AG04449 (cell line): ENCODE measurements at places on chromosomes 2 and 18.

DNA sequence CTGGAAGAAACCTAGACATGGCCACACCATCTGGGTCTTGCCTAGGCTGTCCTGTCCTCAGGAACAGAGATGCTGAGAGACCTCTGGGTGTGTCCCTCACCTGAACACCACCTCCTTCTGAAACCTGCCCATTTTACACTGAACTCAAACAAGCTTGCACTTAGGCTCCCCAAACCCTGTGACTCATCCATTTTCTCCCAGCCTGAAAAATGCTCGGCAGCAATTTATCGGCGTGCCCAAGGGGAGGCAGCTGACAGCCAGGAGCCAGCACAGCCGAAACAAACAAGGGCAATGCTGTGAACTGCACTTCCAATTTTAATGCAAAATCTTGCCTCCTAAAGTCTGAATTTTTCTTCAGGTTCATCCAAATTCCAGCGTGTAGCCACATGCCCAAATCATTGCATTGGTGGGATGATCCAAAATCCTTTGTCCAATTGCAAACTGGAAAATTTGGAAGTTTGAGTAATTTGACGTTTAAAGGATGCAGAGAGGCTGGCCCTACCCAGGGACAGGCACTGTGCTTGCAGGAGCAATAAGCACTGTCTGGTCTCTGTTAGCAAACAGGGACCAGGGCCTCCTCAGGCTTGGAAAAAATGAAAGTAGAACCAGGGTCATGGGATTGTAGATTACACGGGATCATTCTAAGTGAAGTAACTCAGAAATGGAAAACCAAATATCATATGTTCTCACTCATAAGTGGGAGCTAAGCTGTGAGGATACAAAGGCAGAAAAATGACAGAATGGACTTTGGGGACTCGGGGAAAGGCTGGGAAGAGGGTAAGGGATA, 67.7 kb downstream of the GALNT14 start:
- no peak for DNase-seq

GRCh38 chr18:31659576-31660177, 24.7 kb downstream of the B4GALT6 start:
- DNase-seq, result no peak

GRCh38 chr2:217929757-217930707, 72.8 kb downstream of the TNS1 start:
- DNase-seq, result peak; percentile 77

GRCh38 chr2:239679755-239680154, 278.9 kb upstream of the HDAC4 start:
- DNase-seq, result no peak

DNA sequence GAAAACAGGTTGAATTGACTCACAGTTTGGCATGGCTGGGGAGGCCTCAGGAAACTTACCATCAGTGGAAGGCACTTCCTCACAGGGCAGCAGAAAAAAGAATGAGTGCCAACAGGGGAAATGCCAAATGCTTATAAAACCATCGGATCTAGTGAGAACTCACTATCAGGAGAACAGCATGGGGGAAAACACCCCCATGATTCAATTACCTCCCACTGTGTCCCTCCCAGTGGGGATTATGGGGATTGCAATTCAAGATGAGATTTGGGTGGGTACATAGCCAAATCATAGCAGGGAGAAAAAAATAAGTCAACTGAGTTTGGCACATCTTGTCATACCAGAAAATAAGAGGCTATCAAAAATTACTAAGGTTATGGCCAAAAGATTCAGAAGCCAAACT, 96.3 kb downstream of the TRIP12 start:
- DNase-seq, result no peak

DNA sequence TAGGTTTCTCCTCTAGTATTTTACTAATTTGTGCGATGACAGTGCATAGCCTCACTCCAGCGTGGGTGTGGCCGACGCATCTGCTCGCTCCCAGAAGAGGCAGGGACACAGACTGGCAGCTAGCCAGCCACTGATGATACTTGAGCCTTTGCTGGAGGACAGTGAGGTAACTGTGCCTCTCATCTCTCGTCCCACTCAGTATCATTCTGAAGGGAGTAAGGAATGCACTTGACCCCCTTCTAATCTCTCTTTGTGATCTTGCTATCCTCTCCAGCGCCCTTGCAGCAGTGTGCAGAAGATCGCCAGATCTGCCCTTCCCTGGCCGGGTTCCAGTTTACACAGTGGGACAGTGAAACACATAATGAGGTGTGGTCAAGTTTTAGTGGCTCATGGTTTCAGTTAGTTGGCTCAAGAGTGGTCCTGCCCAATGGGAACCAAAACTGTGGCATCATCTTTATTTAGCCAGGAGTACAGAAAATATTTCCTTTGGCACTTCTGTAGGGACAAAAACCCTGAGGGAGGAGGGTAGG, 17.5 kb downstream of the NCAPH start:
- no peak for DNase-seq

DNA sequence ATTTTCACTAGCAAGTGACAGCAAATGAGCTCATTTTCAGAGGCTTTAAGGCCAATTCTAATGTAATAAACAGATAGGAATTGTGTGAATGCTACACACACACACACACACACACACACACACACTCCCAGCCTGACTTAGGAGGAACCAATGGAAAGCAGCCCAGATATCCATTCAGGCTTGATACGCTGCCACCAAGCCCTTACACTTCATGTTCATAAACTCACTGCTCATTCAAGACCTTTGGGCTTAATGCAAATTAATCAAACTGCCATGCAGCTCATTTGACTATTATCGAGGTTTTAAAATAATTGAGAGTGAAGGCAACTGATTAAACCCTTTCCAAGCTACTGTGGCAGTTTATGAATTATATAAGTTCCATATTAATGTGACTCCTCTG, 298.9 kb upstream of the NCKAP5 start:
- no peak for DNase-seq

DNA sequence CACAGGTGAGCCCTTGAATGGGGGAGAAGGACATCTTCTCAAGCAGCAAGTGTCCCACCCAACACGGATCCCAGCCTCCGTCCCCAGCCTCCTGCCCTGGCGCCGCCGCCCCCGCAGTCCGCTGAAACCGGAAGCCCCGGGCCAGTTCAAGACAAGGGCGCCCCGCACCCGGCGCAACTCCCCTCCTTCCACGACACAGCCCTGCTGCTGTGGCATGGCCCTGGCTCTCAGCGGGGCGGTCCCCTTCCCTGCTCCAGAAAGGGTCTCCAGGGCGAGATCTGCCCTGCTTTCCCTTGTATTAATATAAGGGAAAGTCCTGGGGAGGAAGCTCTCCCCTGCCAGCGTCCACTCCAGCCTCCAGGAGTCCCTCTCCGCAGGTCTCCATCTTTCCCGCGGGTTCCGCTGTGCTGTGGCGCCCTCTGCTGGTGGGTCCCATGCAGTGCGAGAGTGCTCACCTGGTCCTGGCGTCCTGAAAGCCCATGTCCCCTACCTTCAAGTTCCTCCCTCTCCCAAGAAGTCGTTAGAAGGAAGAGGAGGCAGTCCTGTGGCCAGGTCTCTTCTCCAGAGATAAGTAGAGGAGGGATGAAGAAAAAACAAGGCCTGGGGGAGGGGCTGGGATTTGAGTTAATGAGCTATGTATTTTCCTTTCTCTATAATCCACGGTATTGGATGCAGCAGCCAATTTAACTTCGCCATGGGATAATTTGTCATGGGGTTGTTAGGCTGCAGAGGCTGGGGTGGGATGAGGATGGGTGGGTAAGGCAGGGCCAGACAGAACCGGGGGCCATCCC, 176.0 kb downstream of the SMAD2 start:
- DNase-seq, result no peak

DNA sequence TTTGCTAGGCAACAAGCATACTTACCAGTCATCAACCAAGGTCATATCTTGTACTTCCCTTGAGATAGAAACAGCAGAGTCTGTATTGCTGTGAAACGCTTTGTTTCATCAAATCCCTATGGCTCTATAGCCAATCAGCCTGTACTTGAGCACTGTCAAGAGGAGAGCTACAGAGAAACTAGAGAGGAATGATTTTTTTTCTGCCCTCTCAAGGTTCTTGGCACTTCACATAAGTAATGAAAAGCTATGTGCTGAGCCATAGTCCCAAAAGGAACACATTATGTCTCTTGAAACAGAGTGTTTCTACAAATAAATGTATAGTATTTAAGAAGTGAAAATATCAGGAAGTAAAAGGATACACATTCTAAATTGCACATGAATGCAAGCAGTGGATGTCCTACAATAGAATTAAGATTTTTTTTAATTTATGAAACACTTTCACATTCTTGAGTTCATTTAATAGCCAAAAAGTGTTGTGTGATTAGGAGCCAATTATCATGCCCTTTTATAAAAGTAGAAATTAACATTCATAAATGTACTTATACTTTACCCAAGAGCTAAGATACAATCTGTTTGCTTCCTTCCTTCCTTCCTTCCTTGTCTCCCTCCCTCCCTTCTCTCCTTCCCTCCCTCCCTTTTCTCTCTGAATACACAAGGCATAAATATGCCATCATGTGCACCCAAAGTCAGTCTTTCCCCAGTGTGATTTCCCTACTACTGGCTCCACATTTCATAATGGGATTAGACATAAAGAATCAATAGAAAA, 131.8 kb downstream of the CSRNP3 start:
- DNase-seq, result no peak

DNA sequence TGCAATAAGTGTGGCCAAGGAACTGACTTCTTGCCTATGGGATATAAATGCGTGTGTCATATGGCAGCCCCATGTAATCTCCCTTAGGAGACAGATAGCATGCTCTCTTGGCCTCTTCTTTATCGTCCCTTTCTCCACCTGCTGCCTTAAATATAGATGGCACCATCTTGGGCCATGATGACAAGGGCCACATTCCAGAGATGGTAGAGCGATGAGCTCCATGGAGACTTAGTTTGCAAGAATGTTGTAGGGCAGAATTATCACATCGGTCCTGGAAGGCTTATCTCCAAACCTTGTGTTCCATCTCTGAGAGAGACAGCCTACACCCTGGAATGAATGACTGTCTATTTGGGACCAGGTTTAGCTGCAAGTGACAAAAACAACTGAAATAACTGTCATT, 536.7 kb downstream of the TNS1 start:
- no peak for DNase-seq

DNA sequence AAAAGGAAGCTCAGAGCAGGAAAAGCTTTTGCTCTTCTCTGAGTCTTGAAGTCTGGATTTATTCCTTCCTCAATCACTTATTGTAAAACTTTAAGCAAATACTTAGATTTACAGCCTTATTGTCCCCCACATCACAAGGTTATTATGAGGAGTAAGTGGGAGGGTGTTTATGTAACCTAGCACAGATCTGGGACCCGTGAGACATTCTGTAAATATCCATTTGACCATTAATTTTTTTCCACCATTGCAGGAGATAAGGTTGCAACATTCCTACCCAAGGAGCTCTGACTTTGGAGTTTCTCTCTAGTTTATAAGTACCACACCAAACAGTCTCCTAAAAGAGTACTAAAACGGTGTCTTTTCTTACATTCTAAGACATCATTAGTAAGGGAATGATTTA, 52.1 kb upstream of the CTIF start:
- DNase-seq, result peak; percentile 54

- DNase-seq, result no peak
Measured at GRCh38 chr2:96830044-96830562, 13.7 kb downstream of the ANKRD23 start.

DNA sequence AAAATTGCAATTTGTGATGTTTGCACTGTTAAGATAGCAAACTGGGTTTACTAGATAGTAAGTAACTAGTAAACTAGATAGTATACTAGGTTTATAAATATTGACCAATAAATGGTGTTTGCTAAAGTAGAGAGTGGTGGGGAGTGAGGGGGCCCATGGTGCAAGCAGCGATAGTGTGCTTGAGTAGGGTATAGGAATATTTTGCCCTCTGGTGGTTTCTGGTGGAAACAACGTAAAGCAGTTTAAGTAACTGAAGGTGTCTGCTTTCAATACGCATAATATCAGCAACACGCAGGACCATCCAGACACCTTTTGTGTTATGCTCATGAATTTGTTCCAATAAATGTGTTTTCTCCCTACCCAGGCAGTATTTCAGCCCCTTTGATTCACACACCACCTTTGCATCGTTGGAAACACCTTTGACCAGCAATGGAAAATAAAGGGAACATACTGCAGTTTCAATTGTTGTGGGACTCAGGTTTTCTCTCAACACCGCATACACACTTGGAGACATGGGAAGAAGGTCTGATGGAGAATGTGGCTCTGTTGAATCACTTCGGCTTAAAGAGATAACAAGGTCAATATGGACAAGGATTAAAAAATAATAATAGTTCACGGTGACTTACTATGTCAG, 16.7 kb upstream of the STAT1 start:
- DNase-seq, result no peak

DNA sequence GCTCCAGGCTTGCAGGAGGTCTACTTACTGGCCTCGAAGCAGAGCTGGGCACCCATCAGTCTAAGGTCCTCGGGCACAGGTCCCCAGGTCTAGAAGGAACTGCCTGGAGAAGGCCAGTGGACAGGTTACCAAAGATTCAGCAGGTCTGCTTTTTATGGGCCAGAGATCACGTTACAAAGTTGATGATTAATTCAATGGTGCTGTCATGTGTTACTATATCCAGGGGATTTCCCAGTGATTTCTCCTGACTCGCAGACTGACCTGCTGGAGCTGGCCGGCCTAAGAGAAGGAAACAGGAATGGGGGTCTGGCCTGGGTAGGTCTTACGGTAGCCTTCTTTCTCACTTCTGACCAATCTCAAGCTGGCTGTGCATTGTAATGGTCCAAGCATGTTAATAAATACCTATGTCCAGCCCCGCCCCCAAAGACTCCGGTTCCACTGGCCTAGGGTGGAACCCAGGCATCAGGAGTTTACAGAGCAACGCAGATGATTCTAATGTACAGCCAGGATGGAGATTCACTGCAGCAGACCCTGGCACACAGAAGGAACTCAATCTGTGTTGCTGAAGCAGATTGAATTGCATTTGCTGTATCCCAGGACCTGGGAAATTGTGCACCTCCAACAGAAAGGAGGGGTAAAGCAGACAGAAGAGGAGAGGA, at the start of gene NEURL3:
NEURL3 (minus strand) TSS at position 127 of the 659 bp plus-strand sequence; CDS start at position 56, 71 bp downstream.
- DNase-seq, result peak; percentile 9

DNA sequence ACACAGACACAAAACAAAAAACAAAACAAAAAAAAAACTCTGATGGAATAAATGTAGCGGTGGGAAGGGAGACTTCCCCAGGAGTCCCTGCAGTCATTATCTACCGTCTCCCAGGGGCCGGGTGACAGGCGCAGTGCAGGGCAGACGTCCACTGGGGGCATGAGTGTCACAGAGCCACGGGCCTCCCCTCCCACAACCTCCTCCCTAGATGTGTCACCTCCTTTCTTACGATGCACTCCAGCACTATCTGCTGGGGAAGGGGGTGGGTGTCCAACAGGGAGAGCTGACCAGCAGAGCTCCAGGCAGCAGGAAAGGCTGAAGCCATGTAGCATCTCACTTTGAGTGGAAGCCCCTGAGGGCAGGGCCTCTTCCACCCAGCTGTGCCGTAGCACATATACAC, 84.5 kb downstream of the LONRF2 start:
- DNase-seq, result no peak

DNA sequence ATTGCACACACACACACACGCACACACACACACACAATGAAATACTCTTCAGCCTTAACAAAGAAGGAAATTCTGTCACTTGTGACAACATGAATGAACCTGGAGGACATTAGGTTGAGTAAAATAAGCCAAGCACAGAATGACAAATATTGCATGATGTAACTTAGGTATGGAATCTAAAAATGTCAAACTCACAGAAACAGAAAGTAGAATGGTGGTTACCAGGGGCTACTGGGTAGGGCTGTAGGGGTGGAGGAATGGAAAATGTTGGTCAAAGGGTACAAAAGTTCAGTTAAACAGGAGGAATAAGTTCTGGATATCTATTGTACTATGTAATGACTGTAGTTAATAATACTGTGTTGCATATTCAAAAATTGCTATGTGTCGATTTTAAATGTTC, 29.5 kb downstream of the SCN2A start:
- DNase-seq, result no peak

GRCh38 chr2:193446967-193447366, 1252.2 kb upstream of the TMEFF2 start:
- DNase-seq, result no peak
